ENCODE measurements at places on chromosomes 3 and 15.

DNA sequence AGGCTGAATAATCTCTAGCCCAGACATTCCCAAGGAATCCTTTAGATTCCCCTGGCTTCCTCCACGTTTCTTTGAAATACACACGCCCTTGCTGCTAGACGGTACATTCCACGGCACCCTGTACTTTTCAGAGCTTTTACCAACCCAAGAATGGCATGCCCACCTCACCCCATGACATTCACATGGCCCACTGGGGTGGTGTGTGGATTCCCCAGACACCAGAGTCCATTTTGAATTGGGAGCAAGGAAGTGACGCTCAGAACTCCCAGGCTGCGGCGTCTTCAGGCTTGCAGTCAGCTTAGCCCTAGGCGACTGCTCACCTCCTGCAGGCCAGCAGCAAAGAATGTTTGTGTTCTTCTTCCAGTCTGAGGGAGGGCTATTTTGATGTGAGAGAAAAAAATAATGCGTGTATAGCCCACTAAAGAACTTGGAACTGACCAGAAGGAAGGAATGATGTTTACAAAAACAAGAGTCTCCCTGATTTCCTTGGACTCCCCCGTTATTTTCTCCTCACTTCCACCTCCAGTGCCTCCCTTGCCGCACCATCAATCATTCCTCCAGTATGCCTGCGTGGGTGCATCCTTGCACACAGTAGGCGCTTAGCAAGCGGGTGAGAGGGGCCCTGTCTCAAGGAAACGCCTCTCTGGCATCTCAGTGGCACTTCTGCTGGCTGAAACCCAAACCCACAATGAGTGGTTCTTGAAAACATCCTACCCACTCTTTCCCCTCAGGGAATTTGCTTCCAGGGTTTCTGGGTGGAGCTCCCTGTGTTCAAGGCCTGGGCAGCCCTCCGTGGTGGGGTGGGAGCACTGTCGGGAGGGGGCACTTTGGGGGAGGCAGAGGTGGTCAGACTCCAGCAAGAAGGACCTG lies 59.9 kb downstream of the SMAD6 start:
- DNase-seq: no peak

DNA sequence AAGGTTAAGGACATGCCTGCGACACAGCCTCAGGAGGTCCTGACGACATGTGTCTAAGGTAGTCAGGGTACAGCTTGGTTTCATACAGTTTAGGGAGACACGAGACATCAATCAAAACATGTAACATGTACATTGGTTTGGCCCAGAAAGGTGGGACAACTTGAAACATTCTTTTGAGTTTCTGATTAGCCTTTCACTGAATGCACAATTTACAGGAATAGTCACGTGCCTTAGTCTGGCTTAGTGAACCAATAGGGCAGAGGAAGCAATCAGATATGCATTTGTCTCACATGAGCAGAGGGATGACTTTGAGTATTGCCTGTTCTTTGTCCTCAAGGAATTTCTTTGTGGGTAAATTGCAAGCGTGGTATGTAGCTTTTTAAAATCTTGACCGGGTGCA lies 24.5 kb upstream of the HDAC11 start:
- no peak for DNase-seq

DNA sequence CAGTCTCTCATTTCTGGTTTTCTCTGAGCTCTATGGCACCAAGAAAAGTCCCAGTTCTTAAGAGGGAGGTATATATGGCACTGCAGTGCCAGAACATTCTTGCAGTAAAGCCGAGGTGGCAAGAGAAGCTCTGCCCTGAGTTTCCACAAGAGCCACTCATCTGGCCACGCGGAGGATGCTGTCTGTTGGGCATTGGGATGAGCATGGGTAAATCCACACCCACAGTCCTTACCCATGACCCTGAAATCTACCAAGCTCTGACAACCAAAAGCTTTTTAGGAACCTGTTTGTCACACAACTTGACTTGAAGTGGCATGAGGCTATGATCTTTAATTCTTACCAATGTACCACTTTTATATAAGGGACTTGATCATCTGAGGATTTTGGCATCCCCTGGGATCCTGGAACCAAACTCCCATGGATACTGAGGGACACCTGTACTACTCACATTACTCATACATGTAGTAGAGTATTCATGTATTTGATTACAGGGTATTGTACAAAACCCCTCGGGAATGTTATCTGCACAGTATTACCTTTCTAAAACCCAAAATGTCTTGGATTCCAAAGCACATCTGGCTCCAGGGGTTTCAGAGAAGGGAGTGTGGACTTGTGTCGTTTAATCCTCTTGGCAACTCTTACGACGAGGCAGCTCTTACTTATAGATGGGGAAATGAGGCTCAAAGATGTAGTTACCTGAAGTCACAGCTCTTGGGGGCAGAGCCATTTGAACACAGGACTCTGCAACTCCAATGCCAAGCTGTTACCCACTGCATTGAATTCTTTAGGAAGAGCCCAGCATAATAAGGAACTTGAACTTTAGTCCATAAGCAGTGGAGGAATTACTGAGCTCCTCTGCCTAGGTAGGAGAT lies 8.8 kb downstream of the RPL32 start:
- no peak for DNase-seq

- no peak for DNase-seq
These were observed 1.3 kb downstream of the NOP10 start for GRCh38 chr15:34341381-34342212.

DNA sequence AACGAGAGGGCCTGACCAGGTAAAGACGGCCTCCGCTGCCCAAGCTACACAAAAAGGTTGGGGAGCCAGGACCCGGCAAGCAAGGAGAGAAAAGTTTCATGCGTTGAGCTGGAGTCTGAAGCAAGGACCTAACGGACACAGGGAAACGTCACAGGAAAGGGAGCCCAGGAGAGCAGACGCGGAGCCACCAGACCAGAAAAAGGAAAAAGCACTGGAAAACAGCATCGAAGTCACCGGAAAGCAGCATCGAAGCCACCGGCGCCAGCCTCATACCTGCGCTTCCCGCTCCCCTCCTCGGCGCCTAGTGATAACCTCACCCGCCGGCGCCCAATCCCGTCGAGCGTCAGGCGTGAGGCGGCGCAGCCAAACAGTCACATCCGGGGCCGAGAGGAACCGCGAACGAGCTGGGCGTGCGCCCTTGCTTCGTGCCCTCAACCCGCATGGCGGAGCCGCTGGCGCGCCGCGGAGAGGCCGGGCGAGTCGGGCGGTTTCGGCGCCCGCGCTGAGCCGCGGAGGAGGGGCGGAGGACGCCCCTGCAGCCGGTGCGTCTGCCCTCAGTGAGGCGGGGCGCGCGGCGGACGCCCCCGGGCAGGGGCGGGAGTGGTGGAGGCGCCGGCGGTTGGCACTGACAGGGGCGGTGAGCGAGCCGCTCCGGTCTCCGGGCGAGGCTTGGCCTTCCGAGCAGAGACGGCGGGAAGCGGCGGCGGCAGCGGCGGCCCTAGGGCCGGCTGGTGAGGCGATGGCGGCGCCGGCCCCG lies at the start of the genes FBXO45 and WDR53:
FBXO45 (plus strand) TSS at position 415 of the 757 bp plus-strand sequence; CDS start at position 740, 325 bp downstream.
WDR53 (minus strand) TSS at position 309 of the 757 bp plus-strand sequence. CDS start 7,079 bp downstream, outside the sequence.
- peak; percentile 78 for DNase-seq

DNA sequence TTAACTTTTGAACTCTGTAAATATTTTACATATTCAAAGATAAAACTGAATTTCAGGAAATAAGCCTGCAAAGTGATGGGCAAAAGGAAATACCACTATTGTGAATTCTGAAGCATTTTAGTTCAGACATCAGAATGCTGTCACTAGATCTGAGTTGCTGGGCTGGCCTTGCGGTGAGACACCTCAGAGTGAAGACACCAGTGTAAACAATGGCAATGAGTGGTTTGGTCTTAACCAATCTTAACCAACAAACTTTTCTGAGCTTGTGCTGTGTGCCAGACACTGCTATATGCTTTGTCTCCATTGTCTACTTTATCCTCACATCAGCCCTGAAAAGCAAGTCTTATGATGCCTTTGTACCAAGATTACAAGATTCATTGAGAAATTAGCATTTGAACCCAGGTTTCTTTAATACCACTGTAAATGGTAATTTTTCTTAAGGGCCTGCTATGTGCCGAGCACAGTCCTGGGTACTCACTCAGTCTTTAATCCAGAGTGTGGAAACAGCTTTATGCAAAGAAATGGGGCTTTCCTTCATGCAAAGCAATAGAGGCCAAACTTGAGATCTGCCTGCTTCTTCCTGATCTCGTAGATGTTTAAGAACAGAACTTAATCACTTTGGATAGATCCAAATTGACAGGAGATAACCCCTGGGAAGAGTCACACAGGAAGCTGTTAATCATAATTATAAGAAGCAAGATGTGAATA lies 55.0 kb downstream of the TMEM39A start:
- no peak for DNase-seq

Data from AG04450 (cell line).